ENCODE measurements at places on chromosomes 4 and X. TPM values are rescaled to one million over a fixed set of nuclear protein-coding genes. Genes with fewer than 3 reads are reported as not detected.

DNA sequence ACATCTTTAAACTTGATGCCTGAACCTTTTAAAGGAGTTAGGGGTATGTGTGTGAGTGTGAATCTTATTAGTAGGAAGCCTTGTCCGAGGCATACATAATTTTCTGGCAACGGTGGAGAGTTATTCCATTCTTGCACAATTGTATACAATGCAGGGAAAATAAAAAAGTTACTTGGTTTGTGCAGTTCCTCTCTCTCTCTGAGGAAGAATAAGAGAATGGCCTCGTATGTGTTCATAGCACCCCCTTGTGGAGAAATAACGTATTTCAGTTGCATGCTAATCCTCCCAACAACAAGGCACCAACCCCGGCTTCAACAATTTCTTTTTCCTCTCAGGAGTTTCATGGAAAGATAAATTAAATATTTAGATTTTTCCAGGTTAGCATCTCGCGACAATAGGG, 33.7 kb upstream of the FGF13 start:
- H3K36me3 ChIP-seq: no peaks in the 10 kb centered on the region
- no peaks in the 10 kb centered on the region for H3K4me1 ChIP-seq
- DNase-seq: no peak
- H3K27ac ChIP-seq: no peak overlapping the region

- H3K27ac ChIP-seq: no peak overlapping the region
- H3K4me1 ChIP-seq: peaks cover 11% of the 10 kb centered on the region
- H3K27me3 ChIP-seq: no peaks in the 10 kb centered on the region
Measured at GRCh38 chr4:137640838-137641158, 108.5 kb upstream of the PCDH18 start.

DNA sequence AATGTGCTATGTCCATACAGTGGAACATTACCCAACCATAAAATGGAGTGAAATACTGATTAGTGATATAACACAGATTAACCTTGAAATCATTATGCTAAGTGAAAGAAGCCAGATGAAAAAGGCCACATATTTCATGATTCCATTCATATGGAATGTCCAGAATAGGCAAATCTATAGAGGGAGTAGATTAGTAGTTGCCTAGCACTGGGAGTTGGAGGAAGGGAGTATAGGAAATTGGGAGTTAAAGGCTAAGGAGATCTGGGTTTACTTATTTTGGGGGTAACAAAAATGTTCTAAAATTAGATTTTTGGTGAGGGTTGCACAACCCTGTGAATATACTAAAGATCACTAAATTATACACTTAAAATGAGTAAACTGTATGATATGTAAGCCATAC, 26.8 kb downstream of the ENOX2 start:
- no peaks in the 10 kb centered on the region for H3K36me3 ChIP-seq
- H3K4me1 ChIP-seq: peaks cover 29% of the 10 kb centered on the region
- H3K27me3 ChIP-seq: no peaks in the 10 kb centered on the region
- no peak overlapping the region for H3K27ac ChIP-seq

- no peak overlapping the region for H3K4me3 ChIP-seq
- H3K27ac ChIP-seq: no peak overlapping the region
- H3K4me1 ChIP-seq: no peaks in the 10 kb centered on the region
Measured at GRCh38 chrX:23118890-23119527, 119.2 kb downstream of the DDX53 start.

- no peak overlapping the region for H3K4me3 ChIP-seq
- H3K4me1 ChIP-seq: peaks cover 46% of the 10 kb centered on the region
- no peaks in the 10 kb centered on the region for H3K36me3 ChIP-seq
- peak overlapping the region; percentile 23 for H3K27ac ChIP-seq
- no peak for DNase-seq
Measured at GRCh38 chrX:23802431-23802830, 19.5 kb downstream of the SAT1 start.

DNA sequence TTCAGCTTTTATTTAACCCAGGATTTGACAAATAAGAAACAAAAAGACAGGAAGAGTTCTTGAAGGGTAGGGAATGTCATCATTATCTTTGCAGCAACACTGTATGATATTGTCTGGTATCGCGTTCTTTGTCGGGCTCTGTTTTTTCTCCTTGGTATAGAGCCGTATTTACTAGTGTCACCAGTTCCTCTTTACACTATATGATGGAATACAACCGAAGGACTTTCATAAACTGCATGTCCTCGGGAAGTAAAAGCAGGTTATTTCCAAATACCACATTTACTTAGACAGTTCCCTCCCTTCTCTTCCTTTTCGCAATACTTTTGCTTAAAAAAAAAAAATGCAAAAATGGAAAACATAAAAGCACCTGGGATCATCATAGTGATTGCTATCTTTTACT, 96.6 kb upstream of the IL13RA1 start:
- no peaks in the 10 kb centered on the region for H3K27me3 ChIP-seq
- no peak for DNase-seq
- peaks cover 13% of the 10 kb centered on the region for H3K36me3 ChIP-seq
- no peaks in the 10 kb centered on the region for H3K4me1 ChIP-seq
- H3K27ac ChIP-seq: no peak overlapping the region

DNA sequence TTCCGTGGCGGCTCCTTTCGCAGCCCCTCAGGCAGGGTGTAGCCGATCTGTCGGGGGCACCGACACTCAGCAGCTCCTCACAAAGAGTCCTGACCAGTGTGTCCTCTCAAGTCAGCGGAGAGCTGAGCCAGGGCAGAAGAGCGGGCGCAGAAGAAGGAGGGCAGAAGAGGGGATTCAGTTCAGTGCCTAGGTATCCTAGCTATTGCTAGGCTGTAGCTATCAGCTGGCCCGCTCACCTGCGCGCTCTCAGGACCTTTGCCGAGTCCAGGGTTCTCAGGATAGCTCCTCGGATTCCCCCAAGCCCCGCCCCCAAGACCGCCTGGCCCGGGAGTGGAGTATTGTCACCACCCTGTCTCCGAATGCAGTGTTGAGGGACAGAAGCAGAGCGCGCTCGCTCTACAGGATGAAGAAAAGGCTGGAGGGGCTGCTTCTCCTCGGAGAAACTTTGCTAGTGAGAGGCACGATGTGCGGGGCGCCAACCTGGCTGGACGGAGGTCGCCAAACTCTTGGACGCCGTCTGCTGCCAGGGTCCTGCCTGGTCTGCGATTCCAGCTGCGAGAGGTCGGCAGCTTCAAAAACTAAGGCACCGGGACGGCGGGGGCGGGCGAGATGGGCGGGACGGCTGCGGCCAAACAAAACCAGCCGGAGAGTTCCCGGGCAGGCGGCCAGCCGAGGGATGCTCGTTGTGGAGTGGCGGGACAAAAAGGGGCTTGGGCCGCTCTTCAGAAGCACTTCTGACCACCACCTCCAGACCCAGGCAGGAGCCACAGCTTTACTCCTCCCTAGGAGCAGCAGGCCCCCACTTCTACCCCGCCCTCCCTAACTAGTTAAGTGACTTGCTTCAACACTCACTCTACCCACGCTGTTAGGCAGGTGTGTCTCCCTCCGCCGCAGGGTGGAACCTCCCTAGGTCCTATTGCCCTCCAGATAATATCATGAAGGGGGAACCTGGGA, at the start of gene XKRX:
Gene XKRX, minus strand, starts transcription at position 258 of the 954 bp plus-strand sequence. CDS start 613 bp downstream, outside the sequence.
- H3K27ac ChIP-seq: no peak within 1 kb of the TSS
- peaks cover 4% of the 10 kb centered on the region for H3K27me3 ChIP-seq
- H3K4me1 ChIP-seq: peaks cover 5% of the 10 kb centered on the region
- peak within 1 kb of the TSS; percentile 75 for H3K4me3 ChIP-seq

DNA sequence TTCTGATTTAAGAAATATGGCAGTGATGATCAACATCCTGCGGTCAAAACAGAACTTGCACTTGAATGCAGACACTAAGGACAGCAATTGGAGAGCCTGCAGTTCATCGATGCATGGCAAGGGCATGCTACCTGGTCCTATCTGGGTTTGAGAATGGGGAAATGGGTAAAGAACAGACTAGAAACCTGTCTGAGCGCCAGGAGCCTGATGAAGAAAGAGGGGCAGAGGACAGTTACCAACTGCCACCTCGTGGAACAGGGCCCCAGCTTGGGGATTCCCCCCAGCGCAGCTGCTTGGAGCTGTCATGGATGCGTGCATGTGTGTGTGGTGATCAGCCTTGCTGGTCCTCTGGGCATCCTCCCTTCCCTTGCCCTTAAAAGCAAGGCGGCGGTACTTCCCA, 30.2 kb upstream of the NKRF start:
- DNase-seq: no peak
- peaks cover 11% of the 10 kb centered on the region for H3K36me3 ChIP-seq
- H3K27me3 ChIP-seq: no peaks in the 10 kb centered on the region
- no peak overlapping the region for H3K4me3 ChIP-seq
- H3K27ac ChIP-seq: no peak overlapping the region
- H3K4me1 ChIP-seq: no peaks in the 10 kb centered on the region

GRCh38 chr4:48944756-48945241, 38.2 kb upstream of the OCIAD2 start:
- H3K27ac ChIP-seq: no peak overlapping the region
- H3K4me1 ChIP-seq: peaks cover 14% of the 10 kb centered on the region
- H3K27me3 ChIP-seq: peaks cover 14% of the 10 kb centered on the region
- no peak overlapping the region for H3K4me3 ChIP-seq

DNA sequence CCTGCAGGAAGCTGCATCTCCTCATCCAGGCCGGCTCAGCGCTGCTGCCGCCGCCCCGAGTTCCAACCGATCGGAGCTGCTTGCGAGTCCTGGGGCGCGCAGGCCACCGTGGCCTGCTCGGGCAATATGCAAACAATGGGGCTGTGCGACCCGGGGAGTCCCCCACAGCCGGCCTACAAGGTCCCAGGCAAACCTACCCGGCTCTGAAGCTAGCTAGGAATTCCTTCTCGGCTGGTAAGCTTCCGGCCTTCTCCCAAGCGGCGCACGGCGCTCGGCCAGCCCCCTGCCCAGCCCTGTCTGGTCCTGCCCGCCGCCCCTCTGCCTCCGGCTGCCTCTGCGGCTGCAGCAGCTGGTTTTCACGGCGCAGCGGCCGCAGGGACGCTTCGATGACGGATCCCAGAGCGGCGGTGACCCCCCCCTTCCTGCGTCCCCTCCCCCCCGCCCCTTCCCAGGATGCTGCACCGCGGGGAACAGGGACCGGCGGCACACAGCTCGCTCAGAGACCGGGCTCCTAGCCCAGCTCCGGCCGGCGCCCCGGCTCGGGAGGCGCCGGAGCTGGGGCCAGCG, 59.4 kb downstream of the TSC22D3 start:
- H3K27ac ChIP-seq: peak overlapping the region; percentile 99
- H3K27me3 ChIP-seq: no peaks in the 10 kb centered on the region
- H3K36me3 ChIP-seq: peaks cover 16% of the 10 kb centered on the region
- DNase-seq: no peak
- H3K4me3 ChIP-seq: peak overlapping the region; percentile 85

DNA sequence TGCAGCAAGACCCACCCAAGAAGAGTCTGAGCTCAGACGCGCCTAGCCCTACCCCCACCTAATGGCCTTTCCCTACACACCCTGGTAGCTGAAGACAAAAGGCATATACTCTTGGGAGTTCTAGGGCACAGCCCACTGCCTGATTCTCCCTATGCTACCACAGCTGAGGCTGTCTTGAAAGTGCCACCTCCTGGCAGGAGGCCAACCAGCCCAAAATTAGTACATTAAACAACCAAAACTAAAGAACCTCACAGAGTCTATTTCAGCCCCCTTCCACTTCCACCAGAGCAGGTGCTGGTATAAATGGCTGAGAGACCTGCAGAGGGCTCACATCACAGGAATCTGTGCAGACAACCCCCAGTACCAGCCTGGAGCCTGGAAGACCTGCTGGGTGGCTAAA, 119.1 kb downstream of the HMGN5 start:
- no peak overlapping the region for H3K27ac ChIP-seq
- no peak overlapping the region for H3K4me3 ChIP-seq
- no peak for DNase-seq
- no peaks in the 10 kb centered on the region for H3K36me3 ChIP-seq
- no peaks in the 10 kb centered on the region for H3K27me3 ChIP-seq

The VEGFC gene
- total RNA-seq: 14.7 TPM

The MAPK10 gene
- total RNA-seq: 19.2 TPM

The ZNF518B gene
- 37.3 TPM for total RNA-seq

The DCAF12L1 gene
- total RNA-seq: not detected

The HGFAC gene
- 0.50 TPM for total RNA-seq
